HT-29 (cell line): ENCODE measurements at places on chromosomes 3 and 15. TPM values are rescaled to one million over a fixed set of nuclear protein-coding genes. Genes with fewer than 3 reads are reported as not detected.

- DNase-seq, result no peak
Observed at GRCh38 chr3:137962251-137962650, 47.7 kb upstream of the CLDN18 start.

- no peak for DNase-seq
Observed at GRCh38 chr15:32657941-32658340, 16.4 kb downstream of the SCG5 start.

GRCh38 chr3:52446042-52446441, 1.1 kb upstream of the SEMA3G start:
- no peak for DNase-seq

- DNase-seq, result no peak
Observed at GRCh38 chr15:39433376-39433775, 147.5 kb upstream of the THBS1 start.

GRCh38 chr3:85935171-85935570, 976.4 kb downstream of the CADM2 start:
- DNase-seq, result no peak

DNA sequence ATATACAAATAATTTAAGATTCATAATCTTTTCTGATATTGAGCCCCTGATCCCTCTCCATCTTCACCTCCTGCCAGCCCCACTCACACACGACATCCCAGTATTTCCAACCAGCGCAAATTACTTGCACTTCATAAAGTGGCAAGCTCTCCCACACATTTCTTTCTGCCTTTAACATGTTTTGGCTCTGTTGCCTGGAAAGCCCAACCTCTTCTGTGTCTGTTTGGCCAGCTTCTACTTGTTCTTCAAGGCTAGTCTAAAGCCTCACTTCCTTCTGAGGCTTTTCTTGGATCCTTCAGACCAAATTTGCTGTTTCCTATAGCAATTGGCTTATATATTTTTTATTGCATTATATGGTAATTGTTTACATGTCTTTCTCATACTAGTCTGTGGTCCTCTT, 5.1 kb upstream of the TM6SF1 start:
- DNase-seq, result no peak

DNA sequence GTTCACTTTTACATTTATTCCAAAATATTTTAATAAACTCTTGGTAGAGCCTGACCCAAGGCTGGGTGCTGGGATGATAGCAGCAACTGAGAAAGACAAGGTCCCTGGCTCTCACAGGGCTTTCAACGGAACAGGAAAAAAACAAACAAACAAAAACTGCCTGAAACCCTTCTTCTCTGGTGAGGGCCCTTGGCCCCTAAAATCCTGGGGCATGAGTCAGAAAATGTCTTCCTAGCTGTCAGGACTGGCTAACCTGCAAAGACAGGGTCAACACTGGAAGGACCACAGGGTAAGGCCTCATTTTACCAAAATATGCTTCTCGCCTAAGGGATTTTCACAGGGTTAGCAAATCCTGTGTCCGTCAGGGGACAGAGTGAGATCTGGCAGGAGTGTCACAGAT, 45.7 kb upstream of the WNT5A start:
- DNase-seq, result no peak

- no peak for DNase-seq
Observed at GRCh38 chr15:29045717-29046116, 159.9 kb downstream of the APBA2 start.

DNA sequence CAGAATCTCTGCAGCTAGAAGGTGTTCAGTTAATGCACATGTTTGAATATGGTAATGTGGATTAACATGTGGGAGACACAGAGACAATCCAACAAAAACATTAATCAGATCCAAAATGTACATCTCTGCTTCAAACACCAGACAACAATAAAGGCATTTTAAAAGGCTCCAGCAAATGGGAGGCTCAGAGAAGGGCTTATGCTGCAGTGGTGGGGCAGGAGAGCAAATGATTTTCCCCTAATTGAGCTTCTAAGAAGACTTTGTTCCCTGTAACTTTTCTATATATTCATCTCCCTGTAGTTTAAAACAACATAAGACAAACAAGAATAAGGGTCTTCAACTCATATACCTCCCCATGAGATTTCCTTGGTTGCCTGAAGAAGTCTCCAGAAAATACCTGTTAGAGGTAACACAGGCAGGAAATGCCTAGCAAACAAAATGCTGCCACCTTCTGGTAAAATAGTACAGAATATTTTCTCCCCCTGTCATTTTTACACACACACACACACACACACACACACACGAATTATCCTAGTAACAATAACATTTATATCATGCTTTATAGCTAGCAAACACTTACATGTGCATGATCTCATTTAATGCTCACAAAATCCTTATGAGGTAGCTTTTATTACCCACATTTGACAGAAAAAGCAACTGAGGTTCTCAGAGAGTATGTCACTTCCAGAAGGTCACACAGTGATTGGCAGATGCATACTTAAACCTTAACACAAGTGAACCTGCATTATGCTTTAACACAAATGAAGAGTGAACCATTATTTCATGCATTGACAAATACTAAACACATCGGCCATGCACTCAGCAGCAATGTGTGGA, 123.4 kb upstream of the MB21D2 start:
- DNase-seq, result peak; percentile 67

GRCh38 chr3:113227146-113227545, 15.8 kb downstream of the BOC start:
- DNase-seq, result no peak

- no peak for DNase-seq
Observed at GRCh38 chr15:68244235-68244634, 14.7 kb upstream of the CLN6 start.

- DNase-seq, result no peak
Observed at GRCh38 chr3:10383850-10384248, 62.9 kb upstream of the SEC13 start.

- DNase-seq, result no peak
Observed at GRCh38 chr3:63478990-63479660, 173.3 kb upstream of the SNTN start.

GRCh38 chr3:122577409-122578031, at the start of gene PARP15:
TSS of gene PARP15 (plus strand) at chr3:122577650. CDS start at chr3:122577668, 18 bp downstream.
- no peak for DNase-seq

- no peak for DNase-seq
Observed at GRCh38 chr3:157231071-157231470, 71.1 kb upstream of the CCNL1 start.

DNA sequence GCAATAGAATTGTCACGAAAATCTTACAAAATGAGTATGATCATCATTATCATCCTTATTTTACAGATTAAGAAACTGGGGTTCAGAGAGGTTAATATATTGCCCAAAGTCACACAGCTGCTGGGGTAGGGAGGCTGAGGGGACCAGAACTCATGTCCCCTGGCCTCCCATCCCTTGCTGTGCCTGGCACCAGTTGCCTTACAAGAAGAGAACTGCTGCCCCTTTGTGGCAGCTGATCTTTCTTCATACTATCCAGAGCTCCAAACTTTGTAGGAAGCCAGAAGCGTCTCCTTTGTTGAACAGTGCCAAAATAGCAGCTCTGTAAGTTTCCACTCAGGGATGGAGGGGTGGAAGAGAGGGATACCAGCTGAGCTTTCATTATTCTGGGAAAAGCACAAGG, 236.8 kb upstream of the TBC1D5 start:
- DNase-seq, result no peak

- no peak for DNase-seq
Observed at GRCh38 chr3:3545360-3545759, 253.9 kb upstream of the LRRN1 start.

DNA sequence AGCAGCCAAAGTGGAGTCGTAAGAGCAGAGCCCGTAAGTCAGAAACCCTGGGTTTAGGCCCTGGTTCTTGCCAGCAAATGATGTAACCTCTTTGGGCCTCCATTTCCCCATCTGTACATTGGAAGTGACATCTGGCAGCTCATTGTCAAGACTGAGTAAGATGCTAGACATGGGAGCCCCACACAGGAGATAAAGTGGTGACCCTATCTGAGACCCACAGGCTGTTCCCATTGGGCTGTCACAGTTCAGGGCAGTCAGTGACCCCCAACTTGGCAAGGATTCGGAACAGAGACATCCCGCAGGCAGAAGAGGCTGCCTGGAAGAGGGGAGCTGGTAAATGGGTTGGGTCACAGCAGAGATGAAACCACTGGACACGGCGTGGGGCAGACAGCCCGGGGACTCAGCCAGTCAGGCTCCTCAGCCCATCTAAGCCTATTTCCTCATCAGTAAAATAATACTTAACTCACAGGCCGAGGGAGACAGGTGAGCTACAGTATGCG, 1.8 kb downstream of the CLN6 start:
- DNase-seq, result no peak

GRCh38 chr3:26029321-26029720, 239.4 kb downstream of the OXSM start:
- DNase-seq, result no peak

DNA sequence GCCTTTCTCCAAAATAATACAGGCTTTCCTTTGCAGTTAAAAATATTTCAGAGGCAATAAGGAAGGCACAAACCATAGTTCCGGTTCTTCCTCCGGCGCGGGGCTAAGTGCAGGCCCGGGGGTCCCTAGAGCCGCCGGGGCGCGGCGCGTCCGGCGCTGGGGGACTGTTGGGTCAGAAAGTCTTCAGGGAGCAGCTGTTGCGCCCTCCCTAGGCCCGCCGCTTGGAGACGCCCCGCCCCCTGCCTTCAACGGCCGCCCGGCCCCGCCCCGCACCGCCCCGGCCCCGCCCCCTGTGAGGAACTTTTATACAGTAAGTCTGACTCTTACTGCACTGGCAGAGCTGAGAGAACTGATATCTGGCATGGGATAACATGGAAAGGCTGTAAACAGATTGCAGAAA, 283.1 kb upstream of the ARL6 start:
- no peak for DNase-seq

DNA sequence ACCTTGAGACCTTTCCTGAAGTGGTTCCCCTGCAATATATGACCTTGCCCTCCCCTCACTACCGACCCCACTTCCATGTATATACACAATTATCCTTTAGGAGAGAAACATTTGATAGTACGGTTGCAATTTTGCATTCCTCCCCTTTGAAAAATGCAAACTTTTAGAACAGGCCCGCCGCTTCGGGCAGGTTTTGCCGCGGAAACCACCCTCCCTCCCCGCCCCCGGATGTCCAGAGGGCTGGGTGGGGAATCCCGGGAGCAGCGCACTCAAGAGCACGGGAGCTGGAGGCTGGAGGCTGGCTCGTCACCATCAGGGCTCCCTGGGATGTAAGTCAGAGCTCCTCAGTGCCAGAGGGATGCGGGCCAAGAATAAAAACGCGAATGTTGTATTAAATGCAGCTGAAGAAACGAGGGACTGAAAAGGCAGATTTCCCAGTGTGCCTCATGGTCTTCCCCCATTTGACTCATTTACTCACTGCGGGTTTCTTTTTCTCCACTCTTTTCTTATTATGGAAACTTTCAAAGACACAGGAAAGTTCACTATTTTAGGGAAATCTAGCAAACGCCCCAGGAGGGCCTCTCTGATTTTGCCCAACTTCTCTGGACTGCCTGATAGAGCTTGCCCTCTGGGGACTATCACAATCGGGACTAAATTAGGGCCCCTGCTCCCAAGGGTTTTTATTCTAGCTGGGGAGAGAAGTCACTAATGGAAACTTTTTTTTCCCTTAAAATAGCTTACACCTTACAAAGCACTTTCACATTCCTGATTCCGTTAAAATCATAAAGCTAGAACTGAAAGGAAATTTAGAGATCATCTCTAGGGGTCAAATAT, 2.9 kb upstream of the USP3 start:
- DNase-seq, result peak; percentile 82

GRCh38 chr3:38343797-38344594, 2.6 kb upstream of the XYLB start:
- no peak for DNase-seq

GRCh38 chr3:15099364-15100098, 583 bp upstream of the RBSN start:
- no peak for DNase-seq

DNA sequence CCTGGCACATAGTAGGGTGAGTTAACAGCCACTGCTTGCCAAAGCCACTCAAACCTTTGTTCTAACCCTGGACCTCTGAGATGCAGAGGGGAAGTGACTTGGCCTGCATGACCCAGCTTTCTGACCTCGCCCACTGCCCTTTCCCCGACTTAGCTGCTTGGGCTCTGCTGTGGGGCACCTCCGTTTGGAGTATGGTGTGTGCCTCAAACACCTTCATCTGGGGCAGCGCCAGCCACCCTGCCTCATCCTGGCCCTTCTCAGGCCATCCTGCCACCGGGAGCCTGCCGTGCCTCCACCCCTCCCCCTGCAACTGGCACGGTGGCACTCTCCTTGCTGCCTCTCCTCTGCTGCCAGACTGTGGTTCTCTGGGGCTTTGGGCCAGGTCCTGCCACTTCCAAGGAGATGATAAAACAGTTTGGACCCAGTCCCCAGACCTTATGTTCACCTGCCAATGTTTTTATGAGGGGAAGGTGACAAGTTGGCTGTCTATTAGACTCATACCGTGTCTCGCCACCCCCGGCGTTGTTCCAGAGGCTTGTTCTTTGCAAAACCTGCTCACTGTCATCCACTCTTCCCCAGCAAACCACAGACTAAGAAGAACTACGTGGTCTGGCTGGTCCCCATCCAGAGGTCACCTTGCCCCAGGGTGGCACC, 32.2 kb downstream of the SLC6A6 start:
- no peak for DNase-seq

GRCh38 chr3:177131927-177132636, 65.2 kb downstream of the TBL1XR1 start:
- DNase-seq, result no peak

- DNase-seq, result no peak
Observed at GRCh38 chr15:63572749-63573464, 24.3 kb upstream of the FBXL22 start.

- no peak for DNase-seq
Observed at GRCh38 chr3:111737047-111737705, 121.9 kb upstream of the PHLDB2 start.

DNA sequence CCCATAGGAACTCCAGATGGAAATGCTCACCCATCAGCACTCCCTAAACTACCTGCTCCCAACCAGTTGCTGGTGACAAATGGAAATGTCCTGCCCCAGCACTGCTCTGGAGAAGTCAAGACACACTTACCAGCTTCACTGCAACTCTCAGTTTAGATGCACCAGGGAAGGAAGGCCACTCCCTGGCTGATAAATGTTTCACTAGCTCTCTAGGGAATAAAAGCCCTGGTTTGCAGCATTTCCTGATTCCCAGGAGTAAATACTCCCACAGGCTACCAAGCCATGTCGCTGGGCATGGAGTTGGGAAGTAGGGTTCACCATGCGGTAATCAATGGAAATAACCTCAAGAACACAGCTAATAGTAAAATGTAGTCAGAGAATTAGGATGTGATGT, 112.0 kb upstream of the NEO1 start:
- no peak for DNase-seq

DNA sequence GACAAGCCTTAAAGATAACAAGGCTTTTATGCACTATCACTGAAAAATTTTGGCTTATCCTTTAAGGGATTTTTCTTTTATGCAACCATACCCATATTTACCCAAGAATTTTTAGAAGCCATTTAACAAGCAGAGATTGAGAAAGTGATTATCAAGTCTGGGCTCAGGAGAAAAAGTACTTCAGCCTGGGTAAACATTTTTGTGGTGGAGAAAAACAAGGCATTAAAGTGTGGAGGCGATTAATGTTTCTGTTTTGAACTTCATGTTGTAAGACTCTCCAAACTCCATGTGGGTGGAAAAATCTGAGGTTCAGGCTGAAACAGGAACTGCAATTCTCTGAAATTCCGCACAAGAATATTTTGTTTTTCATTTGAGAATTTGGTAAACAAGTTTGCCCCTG, 260.4 kb upstream of the KCNMB2 start:
- peak; percentile 19 for DNase-seq

The CFAP100 gene
- 0.64 and 2.3 TPM in 2 replicates for total RNA-seq

The MGLL gene
- total RNA-seq, result 83.6 and 95.0 TPM in 2 replicates

The CIAO2A gene
- total RNA-seq, result 137 and 147 TPM in 2 replicates

The KBTBD13 gene
- not detected in 2 replicates for total RNA-seq

The PLA1A gene
- not detected in 2 replicates for total RNA-seq

The ROBO2 gene
- total RNA-seq, result 0.55 and 2.8 TPM in 2 replicates

The CYP1A1 gene
- 0.10 and 2.0 TPM in 2 replicates for total RNA-seq

The CCDC54 gene
- not detected in 2 replicates for total RNA-seq

The VWA5B2 gene
- 0.63 and 1.4 TPM in 2 replicates for total RNA-seq
